ENCODE measurements at places on chromosomes 1 and 21. TPM values are rescaled to one million over a fixed set of nuclear protein-coding genes. Genes with fewer than 3 reads are reported as not detected.

Gene PAPPA2
- total RNA-seq, result 0.18 TPM

Gene BARHL2
- not detected for total RNA-seq

Gene OPTC
- total RNA-seq, result not detected

Gene ST6GALNAC5
- 3.4 TPM for total RNA-seq

Gene ASPM
- 27.8 TPM for total RNA-seq

Gene PALMD
- 1.1 TPM for total RNA-seq

Gene ZBTB8B
- not detected for total RNA-seq

Gene IFI44
- total RNA-seq, result 2.7 TPM

Gene RPE65
- total RNA-seq, result under 0.01 TPM

Gene SH3BGR
- total RNA-seq, result 1.6 TPM

Gene KDM5B
- total RNA-seq, result 86.4 TPM

Gene KIF21B
- total RNA-seq, result 0.36 TPM

Gene OR14K1
- total RNA-seq, result not detected

Gene GADD45A
- total RNA-seq, result 16.7 TPM

Gene LCE1C
- not detected for total RNA-seq

Gene MCOLN3
- total RNA-seq, result not detected

Gene DCAF6
- 74.7 TPM for total RNA-seq

Gene DMRTB1
- not detected for total RNA-seq

Gene SPRR2G
- not detected for total RNA-seq
